Right renal pelvis (tissue), 4 donors: ENCODE measurements at places on chromosomes 2 and 18. TPM values are rescaled to one million over a fixed set of nuclear protein-coding genes. Genes with fewer than 3 reads are reported as not detected.

RNF149 gene
- 54.1 TPM for polyA plus RNA-seq

GRCh38 chr2:116687371-116687770, 1127.1 kb upstream of the DDX18 start:
- DNase-seq: no peak

- no peak for DNase-seq
These were observed 12.2 kb downstream of the PLEK start for GRCh38 chr2:68377137-68377780.

DNA sequence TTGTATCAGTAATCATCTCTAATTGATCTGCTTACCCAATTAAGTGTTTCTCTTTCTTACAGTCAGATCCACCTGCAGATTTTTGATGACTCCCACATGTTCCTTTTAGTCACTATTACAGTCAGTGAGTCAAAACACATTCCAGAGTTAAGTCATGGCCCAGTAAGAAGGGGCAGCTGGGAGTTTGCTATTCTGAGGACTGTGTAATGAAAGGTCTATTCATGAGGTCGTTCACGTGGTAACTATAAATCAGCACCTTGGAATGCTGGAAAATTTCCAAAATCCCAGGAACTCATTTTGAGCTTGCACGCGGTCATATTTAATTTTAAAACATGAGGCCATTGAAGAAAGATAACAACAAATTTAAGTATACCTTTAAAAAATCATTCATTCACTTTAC, 252.5 kb downstream of the XIRP2 start:
- peak; percentile 26 for DNase-seq

DNA sequence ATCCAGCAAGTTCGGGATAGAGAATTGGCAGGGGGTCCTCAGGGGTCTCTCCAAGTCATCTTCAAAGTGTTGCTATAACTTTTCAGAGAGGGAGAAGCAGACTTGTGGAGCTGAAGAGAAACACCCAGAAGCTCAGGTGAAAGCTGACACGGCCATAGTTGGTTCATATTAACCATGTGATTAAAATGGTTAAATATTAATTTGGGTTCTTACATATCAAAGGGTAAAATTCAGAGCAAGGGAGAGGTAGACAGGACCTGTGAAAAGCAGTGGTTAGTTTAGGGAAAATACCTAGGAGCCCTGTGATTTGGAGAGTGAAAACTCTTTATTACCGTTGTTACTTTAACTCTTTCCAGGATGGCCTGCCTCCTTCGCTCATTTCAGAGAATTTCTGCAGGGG, at the start of gene UGT1A6:
UGT1A6 (plus strand) TSS at position 243 of the 400 bp plus-strand sequence; CDS start at position 358, 115 bp downstream.
- DNase-seq: no peak

ERBB4 gene
- 56.5 TPM for polyA plus RNA-seq

DNA sequence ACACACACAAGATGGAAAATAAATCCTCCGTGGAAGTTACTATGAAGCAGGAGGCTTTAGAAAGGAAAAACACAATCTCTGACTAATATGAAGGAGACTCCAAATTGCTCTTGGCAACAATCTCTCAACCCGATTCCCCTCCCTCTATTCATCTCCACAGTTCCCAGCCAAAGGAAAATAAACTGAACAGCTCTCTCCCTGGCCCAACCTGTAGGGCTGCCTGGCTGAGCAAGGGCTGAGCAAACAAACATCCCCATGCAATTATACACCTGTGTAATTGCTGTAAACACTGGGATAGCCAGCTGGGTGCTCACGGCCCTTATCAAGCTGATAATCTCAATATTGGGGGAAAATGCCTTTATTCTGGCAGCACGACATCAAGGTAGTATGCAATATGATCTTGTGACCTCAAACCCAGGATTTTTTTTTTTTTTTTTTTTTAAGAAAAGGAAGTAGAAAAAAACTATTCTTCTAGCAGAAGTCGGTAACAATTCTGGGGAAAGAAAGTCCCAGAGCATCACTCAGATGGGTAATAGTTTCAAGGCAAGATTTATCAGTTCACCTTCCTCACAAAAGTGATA, 203.3 kb upstream of the SMAD2 start:
- DNase-seq: no peak

SCYGR4 gene
- polyA plus RNA-seq: not detected

- peak; percentile 35 for DNase-seq
These were observed 81.5 kb downstream of the CHRNA1 start for GRCh38 chr2:174682578-174683391.

SNTG2 gene
- polyA plus RNA-seq: 2.0 TPM

DOK1 gene
- polyA plus RNA-seq: 7.8 TPM

- DNase-seq: no peak
These were observed 192.8 kb downstream of the AGPS start for GRCh38 chr2:177585234-177585863.

DNA sequence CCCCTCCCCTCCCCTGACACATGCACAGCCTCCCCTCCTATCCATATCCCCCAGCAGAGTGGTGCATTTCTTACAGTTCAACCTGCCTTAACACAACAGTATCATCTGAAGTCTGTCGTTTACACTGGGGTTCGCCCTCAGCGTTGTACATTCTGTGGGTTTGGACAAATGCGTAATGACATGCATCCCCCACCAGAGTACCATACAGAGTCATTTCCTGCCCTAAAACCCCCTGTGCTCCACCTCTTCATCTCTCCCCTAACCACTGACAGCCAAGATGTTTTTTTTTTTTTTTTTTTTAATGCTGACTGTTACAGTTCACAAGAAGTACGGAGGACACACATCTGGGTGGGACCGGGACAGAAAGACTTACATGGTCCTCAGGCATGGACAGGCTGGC, 22.6 kb downstream of the POMC start:
- no peak for DNase-seq
